ENCODE measurements at places on chromosomes 2 and 18. TPM values are rescaled to one million over a fixed set of nuclear protein-coding genes. Genes with fewer than 3 reads are reported as not detected.

DNA sequence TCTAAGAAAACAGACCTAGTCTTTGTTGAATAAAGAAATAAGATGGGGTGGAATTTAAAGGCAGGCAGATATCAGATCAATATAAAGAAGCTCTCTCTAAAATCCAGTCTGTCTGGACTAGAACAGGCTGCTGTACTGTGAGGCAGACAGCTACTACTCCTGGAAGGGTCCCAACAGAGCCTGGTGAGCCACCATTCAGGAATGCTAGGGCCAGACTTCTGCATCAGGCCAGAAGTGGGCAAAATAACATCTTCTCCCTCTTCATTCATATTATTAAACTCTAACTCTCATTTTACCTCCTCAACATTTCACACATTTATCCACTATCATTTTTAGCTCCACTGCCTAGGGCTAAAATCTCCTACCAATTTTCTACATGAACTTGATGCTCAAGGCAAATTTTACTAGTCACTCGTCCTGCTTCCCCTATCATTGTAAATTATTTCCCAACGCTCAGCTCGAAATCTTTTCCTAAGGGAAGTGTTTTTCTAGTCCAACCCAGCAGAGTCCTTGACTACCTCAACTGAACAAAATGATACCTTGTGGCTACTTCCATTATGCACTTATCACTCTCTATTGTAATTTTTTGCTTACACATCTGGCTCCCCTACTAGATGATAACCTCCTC, 45.2 kb upstream of the GLS start:
- no peak for DNase-seq

DNA sequence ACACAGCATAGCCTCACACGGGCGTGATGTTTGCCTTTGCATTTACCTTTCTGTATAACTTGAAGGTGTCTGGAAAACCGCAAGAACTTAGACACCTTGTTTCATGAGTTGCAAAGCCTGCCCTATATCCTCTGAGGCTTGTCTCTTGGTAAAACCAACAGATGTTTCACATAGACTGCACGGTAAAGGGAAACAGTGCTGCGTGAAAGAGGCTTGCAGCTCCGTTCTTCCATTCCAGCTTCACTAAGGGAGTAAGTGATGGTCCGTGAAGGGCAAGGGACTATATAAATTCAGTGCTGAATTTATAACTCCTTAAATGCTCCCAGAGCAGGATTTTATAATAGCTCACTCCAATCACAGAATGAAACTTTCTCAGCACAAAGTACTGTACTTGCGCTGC, 360.5 kb downstream of the SOX11 start:
- no peak for DNase-seq

GRCh38 chr2:41038408-41038807, 586.5 kb upstream of the SLC8A1 start:
- no peak for DNase-seq

GRCh38 chr2:75560022-75560767, 544 bp downstream of the EVA1A start:
- peak; percentile 48 for DNase-seq

DNA sequence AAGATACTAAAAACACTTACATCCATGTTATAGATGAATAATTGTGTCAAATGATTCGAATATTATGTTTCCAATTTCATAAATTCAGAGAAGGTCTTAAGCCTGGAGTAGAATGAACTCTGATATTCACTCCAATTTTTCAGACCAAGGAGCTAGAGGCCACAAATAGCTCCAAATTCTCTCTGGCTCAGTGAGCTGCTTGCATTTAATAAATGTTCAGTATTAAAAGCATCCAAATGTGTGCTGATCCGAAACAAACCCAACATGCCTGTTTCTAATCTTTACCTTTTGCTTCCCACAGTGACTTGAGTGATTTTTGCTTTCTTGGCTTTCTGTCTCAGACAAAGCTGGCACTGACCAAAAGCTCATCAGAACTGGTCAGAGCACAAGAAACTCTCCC, 291.4 kb downstream of the CCDC85A start:
- DNase-seq: no peak

DNA sequence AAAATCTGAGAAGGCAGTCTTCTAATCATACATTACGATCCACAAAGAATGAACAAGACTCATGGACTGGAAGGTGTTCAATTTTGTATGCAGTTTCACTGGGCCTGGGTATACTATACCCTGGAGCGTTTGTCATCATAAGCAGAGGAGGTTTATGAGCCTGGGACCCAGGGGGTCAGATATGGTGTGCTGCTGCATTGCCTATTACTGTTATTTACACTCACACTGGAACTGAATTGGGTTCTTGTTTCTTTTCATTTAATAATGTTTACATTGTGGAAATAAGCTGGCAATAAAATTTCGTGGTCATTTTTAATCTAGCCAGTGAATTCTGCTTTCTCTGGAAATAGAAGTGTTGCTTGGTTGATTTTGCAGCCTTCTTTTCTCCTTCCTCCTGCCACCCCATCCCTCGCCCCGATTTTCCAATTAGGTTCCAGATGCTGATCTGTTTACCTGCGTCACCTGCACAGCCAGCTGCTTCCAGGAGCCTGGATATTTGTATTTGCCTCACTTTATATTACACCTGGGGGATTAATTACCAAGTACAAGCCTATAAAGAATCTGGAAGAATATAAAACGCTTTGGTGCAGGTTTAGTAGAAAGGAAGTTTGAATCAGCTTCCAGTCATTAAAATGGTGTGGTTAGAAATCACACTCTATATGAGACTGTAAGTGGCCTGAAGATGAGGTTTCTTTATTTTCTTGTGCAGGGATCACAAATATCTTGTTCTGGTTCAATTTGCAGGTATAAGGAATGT, 234.4 kb downstream of the SOCS6 start:
- DNase-seq: no peak

- DNase-seq: no peak
Observed at GRCh38 chr2:64260093-64260803, 116.0 kb upstream of the PELI1 start.

- DNase-seq: no peak
Observed at GRCh38 chr2:172437419-172438341, 10.3 kb downstream of the ITGA6 start.

DNA sequence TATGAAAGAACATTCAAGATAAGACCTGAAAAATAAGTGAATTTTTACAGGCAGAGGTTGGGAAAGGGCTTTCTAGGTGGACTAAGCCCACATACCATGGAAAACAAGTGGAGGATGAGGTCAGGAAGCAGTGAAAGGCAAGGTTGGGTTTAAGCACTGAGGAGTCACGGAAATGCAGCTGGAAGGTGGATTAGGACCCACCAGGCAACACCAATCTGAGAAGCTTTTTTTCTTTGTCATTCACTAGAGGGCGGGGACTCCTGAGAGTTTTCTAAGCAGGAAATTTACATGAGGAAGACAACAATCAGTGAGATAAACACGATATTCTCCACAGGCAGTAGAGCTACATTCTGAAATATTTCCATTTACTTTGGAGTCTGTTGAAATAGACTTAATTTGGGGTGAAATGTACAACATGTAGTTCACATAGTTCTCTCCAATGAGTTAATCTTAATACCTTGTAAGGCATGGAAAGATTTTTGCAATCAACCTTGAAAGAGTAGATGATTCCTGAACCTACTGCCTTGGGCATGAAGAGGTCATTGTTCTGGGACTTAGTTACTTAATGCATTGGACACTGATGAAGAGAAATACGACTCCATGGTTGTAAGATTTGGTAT, 40.7 kb downstream of the VIT start:
- no peak for DNase-seq

DNA sequence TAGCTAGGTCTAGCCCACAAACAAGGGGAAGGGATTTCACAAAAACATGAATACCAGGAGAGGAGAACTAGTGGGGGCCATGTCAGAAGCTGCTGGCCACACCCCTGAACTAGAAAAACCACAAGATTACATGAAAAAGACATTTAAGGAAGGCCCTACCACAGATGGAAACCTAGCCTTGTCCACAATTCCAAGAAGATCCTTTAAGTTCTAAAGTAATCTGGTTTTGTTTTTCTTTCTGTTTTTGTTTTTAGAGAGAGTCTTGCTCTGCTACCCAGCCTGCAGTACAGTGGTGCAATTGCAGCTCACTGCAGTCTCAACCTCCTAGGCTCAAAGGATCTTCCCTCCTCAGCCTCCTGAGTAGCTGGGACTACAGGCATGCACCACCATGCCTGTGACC, 34.2 kb upstream of the CAB39 start:
- no peak for DNase-seq

DNA sequence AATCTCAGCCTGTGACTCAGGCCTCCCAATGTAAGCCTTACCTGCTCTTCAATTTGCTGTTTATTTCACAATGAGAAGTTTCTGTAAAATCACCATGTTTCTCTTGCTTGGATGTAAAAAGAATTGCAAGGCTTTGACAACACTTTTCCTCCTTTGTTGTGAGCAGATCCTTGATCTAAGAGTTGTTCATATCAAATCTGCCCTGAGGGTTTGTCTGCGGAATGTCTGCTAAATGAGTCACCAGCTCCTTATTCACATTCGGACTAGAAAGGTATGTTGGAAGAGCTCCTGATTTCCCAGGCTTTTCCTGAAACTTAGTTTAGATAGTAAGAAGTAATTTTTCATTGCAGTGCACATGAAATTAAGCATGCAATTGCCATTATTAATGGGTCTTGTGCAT, 268.2 kb upstream of the TCF4 start:
- no peak for DNase-seq

GRCh38 chr2:135475128-135475527, 55.9 kb downstream of the ZRANB3 start:
- DNase-seq: no peak

CIDEA gene
- 2.0 TPM for polyA plus RNA-seq

GRCh38 chr2:229780856-229781773, 66.8 kb upstream of the DNER start:
- DNase-seq: peak; percentile 25

- peak; percentile 80 for DNase-seq
Observed at GRCh38 chr2:29011418-29012060, 30.4 kb downstream of the TOGARAM2 start.

GRCh38 chr18:47689371-47689770, 241.1 kb downstream of the SMAD2 start:
- no peak for DNase-seq

ERBB4 gene
- polyA plus RNA-seq: 1.4 TPM

DNA sequence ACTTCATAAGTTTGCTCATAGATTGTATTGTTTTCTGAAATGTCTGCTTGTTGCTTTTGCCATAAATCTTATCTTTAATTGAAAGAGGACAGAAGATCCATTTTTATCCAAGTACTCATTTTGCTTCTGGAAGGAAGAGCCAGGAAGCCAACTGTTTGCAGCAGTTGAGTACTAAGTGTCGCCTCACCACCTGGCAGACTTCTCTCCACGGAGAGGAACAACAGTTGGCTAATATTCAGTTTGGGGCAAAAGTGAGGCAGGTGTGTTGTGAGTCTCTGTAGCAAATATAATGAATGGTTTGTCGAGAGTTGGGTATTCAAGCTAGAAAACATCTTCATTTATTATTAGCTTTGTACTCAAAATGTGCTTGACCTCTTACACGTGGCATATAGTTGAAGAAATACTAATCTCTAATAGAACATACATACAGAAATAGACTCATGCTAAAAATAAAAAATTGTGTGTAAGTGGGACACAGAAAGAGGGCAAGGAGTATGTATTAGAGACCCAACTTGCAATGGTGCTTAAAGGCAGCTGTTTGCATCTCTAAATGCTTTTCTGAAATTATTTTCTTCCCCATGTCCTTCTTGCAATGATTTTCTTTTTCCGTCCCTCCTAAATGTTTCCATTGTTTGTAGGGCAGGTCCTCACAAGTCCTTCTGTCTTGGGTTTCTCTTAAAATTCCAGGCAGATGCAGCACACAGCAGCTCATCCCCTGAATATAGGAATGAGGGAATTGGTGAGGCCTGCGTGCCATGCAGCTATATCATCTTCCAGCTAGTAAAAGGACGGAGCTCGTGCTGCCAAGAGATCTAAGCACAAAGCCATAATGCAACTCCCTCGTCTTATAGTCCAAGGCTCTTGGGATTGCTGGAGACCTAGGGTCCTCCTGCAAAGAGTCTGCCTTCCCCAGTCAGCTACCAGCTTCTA, 44.8 kb upstream of the MAP3K20 start:
- DNase-seq: no peak

BUB1 gene
- 17.8 TPM for polyA plus RNA-seq

DNA sequence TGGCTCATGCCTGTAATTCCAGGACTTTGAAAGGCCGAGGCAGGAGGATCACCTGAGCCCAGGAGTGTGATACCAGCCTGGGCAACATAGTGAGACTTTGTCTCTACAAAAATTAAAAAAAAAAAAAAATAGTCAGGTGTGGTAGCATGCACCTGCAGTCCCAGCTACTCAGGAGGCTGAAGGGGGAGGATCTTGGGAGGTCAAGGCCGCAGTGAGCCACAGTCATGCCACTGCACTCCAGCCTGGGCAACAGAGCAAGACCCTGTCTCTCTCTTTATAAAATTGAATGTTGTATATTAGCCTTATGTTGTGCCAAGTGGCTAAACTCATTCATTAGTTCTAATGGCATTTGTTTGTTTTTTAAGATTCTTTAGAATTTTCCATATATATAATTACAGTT, 207.7 kb upstream of the COPS8 start:
- no peak for DNase-seq

DNA sequence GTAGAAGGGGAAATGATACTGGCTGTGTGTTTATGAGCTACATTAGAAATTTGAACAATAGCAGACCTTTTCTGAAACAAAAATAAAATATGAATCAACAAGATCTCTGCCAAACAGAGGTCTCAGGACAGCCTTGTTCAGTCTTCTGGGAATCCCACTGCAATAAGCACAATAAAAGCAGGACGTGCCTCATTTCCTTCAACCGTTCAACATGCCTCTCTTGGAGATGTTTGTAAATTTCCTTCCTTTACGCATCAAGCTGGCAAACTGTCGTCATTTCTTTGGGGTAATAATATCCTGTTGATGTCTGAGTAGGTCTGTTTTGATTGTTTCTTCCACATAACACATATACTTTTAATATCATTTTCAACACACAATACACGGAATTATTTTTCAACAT, 77.2 kb downstream of the TCF4 start:
- peak; percentile 61 for DNase-seq

DNA sequence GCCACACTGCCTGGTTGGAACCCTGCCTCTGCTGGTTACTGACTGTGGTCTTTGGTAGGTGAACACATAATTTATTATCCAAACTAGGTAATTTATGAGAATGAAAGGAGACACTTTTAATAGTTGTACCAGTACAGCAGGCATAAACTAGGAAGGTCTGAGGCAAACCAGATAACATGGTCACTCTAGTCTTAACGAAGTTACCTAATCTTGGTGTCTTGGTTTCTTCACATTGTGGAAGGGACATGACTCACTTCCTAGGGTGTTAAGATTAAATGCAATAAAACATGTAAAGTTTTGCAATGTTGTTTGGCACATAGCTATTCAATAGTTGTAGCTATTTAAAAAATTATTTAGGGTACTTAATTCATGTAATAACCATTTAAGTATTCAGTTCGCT, 23.3 kb downstream of the SPTBN1 start:
- no peak for DNase-seq

ANKRD62 gene
- polyA plus RNA-seq: 0.06 TPM

KCNG2 gene
- 0.38 TPM for polyA plus RNA-seq

DNA sequence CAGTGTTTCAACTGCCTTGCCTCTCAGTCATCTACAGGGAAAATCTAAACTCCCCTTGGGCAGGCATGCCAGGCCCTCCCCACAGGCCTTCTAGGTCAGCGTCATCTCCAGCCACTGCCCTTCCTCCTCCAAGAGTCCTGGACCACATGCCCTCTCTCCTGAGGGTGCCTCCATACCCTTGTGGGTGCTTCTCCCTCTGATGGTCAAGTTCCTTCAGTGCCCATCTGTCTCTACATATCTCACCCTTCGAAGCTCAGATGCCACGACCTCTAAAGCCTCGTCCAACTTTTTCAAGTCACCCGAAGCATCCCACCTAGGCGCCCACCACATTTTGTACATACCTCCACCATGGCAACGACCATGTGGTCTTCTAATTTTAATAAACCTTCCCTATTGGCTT, 22.6 kb upstream of the TMEM247 start:
- DNase-seq: no peak

CROCC2 gene
- 3.7 TPM for polyA plus RNA-seq

All from left lung (tissue), 14 donors.